Sigmoid colon (tissue), 7 donors: ENCODE measurements at places on chromosomes 3 and 15. TPM values are rescaled to one million over a fixed set of nuclear protein-coding genes. Genes with fewer than 3 reads are reported as not detected.

GRCh38 chr3:172204716-172205115 lies 165.3 kb downstream of the FNDC3B start:
- DNase-seq, result no peak

GRCh38 chr3:130378677-130379191 lies 33.3 kb downstream of the COL6A5 start:
- DNase-seq, result no peak

GRCh38 chr15:61476741-61477140 lies 247.6 kb upstream of the RORA start:
- DNase-seq, result no peak

DNA sequence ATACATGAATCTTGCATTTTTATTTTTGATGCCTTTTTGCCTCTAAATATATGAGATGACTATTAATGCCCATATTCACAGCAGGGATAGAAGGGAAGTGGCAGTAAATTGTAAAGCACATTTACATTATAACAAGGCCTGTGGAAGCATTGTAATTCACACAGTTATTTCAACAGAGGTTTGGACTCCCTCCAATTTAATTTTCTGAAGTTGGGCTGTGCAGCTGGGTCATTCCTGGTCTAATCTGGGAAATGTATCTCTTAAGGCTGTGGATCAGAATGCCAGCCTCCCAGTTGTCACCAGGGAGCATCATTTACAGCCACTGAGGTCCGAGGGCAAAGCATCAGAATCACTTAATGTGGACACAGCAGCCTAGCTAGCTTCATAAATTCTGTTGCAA lies 434.5 kb downstream of the MFSD1 start:
- no peak for DNase-seq

DNA sequence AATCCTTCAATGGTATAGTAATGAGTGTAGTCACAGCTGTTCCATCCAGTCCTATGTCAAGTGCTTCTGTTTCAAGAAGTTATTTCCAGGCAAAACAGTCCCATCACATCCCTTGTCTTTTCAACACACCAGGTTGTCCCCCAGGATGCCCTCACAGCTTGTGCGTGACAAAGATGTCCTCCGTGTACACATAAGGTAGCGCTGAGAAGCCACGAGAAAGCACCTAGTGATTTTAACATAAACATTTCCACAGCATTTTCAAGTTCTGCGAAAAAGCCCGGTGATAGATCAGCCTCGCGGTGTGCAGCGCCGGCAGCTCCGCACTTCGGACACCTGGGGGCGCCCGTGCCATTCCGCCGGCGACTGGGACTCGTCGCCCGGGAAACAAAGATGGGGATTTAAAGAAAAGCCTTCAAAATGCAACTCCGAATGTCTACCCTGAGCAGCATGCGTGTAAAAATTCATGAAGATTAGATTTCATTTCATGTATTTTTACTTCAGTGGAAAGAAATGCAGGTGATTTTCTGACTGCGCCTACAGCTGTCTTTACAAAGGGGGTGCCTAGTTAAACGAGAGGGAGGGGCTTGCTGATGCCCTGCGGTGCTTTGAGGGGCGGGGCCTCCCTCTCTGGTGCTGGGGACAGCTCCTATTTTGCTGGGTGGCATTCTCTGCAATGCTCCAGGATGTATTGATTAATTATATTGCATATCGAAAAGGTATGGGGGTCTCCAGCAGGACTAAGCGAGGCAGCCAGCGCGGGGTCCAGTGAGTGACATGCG lies 49.9 kb downstream of the KY start:
- no peak for DNase-seq

Gene FOXB1
- not detected for total RNA-seq

Gene NME9
- not detected for total RNA-seq

Gene MASP1
- 236 TPM for total RNA-seq
